ENCODE measurements at places on chromosomes 4 and X.
A peak's percentile ranks its signal among the peaks of the same experiment; 100 is the strongest.

DNA sequence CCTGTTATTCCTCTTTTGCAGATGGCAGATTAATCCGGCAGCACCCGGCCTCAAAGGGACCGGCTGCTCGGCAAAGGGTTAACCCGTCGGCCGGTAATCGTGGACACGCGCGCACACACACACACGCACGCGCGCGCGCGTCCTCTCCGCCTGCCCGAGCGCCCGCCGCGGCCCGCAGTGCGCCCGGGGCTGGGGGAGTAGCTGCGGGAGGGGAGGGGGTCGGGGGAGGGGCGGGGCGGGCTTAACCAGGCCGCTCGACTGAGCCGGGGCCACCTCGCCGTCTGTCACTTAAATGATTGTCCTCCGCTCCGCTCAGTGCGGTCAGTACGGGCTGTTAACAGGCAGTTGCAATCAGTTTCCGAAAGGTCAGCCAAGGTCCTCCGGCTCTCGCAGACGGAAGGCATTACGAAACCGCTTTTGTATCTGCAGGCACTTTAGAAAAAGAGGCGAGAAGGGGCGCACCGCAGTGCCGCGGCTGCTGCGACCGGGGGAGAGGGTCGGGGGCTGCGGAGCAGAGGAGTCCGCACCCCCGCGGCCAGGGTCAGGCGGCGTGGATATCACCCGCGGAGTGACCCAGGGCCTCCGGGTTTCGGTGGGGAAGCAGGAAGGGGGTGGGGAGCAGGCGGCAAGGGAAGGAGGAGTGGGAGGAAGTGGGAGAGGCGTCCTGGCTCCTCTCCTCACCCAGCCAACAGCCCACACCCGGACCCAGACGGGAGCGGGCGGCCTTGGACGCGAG, 57.3 kb upstream of the BCOR start:
- peak; percentile 63 for DNase-seq

- DNase-seq = no peak
These were observed 30.1 kb downstream of the GABRB1 start for GRCh38 chr4:47061435-47061834.

- DNase-seq = no peak
These were observed 157.3 kb upstream of the RAPGEF2 start for GRCh38 chr4:158945529-158946108.

DNA sequence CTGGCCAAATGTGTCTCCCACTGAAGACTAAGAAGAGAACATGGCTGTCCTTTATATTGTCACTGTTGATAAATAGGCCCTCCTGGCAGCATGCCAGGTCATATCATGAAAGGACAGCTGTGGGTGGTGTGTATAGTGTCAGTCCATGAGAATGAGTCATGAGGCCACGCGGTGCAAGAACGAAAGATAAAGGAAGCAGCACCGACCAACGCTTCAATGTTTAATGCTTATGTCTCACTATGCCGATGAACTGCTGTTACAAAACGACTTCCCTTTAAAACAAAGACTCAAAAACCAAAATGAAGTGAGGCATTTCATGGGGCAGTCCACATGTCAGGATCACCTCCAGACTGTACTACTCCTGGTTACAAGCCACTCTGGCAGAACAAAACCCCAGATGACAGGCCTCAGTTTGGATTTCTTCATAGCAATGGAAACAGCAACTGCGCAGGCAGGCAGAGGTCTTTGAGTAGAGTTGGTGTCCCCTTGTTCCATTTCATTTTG, 5.2 kb upstream of the TCEANC start:
- DNase-seq = no peak

DNA sequence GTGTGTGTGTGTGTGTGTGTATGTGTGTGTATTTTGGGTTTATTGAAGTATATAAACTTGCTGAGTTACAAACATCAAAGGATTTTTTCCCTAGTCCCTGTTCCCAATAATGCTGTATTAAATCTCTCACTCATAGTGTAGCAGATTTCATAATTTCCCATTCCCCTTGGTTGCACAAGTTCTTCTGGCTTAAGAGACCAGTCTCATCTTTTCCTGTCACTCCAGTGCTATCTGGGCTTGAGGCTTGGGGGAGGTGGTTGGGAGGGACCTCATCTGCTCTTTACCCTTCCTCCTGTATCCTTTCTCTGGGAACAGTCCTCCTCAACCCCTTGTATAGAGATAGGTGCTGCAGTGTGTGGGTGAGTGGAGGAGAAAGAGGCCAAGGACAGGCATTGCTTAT, 285.4 kb upstream of the BOD1L1 start:
- no peak for DNase-seq

GRCh38 chr4:2485956-2486355, 17.1 kb downstream of the RNF4 start:
- no peak for DNase-seq

- no peak for DNase-seq
These were observed 8.2 kb upstream of the PPP2R2C start for GRCh38 chr4:6480534-6481088.

GRCh38 chrX:9646471-9647224, 119.0 kb downstream of the GPR143 start:
- DNase-seq = no peak

DNA sequence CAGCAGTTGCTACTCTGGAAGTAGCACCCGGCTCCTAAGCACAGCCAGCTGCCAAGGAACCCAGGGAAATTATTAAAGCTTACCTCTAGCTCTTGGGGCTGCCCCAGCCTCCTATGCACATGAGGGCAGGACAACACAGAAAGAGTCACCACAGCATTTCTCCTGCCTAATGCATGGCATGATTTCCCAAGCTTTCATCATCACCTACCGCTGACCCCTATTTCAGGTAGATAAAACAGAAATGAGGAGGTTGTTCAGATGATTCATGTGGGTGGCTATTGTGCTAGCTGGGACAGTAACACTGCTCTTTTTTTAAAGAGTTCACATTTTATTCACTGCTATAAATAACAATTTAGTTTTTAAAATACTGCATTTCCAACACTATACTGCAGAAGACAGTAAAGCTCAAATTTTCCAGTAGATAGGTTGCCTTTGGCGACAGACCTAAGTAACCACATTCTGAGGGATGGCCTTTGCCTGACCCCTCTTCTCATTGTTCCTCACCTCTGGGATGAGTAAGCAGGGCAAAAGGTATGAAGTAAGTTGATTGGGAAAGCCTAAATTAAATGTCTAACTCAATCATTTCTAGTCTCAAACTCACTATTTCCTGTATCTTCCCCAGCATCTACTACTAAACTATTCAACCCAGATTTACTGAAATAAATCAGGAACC, 16.7 kb downstream of the CASK start:
- no peak for DNase-seq

GRCh38 chrX:18966624-18967023, 17.3 kb downstream of the PHKA2 start:
- no peak for DNase-seq

- DNase-seq = no peak
These were observed 30.8 kb upstream of the MXD4 start for GRCh38 chr4:2292646-2293108.

DNA sequence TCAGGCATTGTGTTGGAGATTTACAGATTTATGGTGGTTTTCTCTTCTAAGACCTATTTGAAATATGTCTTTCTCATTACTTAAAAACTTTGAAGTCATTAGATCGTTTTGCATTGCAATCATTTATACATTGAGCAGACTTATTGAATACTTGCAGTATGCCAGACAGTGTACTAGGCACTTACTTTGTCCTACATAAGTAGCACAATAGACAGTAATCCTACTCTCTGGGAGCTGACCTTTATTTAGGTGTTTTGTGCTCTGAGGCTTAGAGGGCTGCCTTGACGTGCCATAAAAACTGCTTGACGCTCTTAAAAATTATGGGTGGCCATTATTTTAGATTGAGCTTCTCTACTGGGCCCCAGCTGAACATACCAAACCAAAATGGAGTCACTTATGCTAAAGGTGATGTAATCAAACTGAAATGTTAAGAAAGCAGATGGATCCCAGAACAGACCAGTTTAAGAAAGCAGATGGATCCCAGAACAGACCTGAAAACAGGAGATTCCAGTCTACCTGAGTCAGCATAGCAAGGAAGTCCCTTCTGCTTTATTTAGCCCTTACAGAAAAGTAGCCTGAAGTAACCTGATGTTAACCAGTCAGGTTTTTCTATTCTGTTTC, 42.4 kb downstream of the PTTG2 start:
- peak; percentile 59 for DNase-seq

DNA sequence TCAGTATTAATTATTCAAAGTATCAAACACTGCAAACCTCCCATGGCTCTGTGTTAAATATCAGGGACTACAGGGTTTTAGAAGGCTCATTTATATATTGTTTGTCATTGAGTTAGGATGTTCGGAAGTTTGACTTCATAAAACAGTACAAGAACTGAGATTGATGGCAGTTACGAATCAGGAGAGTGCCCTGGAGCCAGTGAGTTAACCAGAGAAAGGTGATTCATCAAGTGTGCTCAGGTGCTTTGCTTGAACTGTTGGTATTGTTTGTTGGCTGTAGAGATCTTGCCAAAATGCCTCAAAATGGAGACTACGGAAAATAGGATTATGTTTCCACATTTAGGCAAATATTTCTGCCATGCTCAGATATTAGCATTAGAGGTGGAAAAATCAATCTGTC, 7.5 kb upstream of the GPR101 start:
- no peak for DNase-seq

All from GM23338 (cell line).